ENCODE measurements at places on chromosomes 3 and 15.

- ATAC-seq, result peak; percentile 77
These were observed 65.6 kb downstream of the SYNPR start for GRCh38 chr3:63343674-63344073.

- no peak for ATAC-seq
These were observed 542.1 kb downstream of the EPHB1 start for GRCh38 chr3:135337192-135337591.

DNA sequence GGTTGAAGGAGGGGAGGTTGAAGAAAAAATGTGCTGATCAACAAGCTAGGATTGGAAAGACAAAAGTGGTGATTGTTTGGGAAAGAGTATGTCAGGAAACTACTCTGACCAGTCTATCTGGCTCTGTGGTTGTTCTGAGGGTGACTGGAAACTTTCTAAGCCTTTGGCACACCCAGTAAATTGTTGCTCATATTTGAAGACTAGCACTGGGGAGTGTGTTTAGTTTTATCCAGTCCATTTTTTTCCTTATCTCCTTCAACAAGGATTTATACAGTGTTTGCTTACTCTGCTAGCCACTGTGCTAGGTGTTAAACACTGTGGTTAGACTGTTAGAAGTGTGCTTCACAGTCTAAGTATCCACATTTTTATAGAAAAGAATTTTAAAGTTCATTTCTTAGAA lies 28.8 kb downstream of the PPM1L start:
- ATAC-seq, result no peak

DNA sequence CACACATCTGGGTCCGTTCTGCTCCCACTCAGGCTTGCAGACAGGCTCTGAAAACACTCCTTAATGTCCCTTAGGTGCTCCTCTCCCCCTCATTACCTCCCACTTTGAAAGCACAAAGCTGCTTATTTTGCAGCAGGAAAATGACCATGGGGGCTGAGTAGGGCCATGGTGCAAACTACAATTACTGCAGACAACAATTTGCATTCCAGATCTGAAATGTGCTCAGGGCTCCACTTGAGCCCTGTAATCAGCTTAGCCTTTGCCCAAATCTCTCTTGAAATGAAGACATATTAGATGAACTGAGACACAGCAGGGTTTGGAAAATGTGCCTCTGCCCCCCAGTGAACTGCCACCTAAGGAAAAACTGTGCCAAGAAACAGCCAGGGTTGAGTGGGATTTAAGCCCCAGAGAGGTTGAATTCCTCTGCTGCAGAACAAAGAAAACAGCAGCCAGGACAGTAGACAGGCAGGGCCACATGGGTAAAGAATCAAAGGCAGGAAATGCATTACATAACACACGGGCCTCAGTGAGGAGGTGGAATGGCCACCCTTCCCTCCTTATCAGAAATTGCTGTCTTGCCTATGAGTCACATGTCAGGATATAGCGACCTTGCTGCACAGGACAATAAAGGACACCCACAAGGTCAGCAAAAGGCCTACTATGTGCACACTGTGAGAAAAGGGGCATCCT lies 126.8 kb upstream of the ARHGEF3 start:
- ATAC-seq, result no peak

DNA sequence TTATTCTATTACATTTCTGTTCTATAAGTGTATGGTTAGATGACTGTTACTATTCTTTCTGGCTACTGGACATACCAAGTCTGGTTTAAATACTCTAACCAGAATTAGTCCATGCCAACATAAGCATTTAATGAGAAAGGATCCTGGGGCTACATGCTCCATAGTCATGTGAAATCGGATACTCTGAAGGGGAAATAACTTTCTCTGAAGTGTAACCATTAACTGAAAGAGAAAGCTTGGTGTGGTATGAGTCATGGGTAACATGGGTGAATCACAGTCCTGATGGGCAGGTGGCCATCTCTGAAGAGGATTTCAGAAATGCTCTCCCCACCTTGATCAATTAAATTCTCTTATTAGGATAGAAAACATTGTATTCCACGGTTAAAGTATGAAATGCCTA lies 69.4 kb downstream of the FHIT start:
- no peak for ATAC-seq

DNA sequence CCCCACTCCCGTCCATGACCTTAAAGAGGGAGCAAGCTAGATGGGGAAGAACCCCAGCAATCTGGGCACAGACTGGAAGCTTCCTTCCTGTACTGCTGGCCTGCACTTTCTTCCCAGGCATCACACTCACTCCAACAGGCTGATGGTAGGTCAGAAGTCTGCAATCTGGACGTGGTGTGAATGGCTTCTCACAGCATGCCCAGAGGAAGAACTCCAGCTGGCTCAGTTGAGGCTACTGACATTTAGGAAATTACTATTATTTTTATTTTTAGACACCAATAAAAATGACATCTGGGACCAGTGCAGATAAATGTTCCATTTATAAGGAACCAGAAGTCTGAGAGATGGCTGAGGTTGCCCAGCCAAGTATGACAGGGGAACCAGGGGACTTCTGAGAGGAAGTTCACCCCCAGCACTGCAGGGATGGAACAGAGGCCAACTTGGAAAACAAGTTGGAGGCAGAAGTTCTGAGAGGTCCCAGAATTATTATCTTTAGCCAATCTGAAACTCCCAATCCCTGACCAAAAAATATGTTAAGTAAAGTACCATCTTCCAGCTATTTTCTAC lies 163.8 kb upstream of the CTNNB1 start:
- no peak for ATAC-seq

GRCh38 chr3:44237665-44238064 lies 4.0 kb upstream of the TOPAZ1 start:
- ATAC-seq, result no peak

GRCh38 chr3:33111581-33111980 lies 2.2 kb upstream of the CRTAP start:
- ATAC-seq, result no peak

- ATAC-seq, result no peak
These were observed 17.4 kb downstream of the PTPRG start for GRCh38 chr3:61578667-61579367.

DNA sequence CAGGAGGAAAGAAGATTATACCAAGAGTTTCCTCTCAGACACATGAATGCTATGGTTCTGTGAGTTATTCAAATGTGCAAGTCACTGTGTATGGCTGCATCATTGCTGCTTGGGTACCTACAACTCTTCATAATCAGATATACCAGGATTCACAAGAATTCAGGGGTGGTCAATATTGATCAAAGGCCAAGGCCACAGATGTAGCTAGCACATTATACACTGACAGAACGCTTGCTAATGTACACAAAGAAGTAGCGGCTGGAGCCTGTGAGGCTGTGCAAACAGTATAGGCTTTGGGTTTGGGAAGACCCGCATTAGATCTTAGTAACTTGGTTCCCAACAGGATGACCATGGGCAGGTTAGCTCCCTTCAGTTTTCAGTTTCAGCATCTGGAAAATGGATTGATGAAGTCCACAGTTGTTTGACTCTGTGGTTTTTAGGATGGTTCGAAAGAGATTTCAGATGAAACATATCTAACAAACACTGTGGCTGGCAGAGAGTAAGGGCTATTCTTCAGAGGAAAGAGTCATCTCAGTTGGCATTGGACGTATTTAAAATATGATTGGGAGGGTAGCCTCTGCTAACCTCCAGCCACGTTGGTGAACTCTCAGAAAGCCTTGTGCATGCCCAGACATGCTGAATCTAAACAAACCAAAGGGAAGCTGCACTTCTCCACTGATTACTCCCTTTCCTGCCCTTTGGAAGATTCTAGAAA lies 748.7 kb upstream of the CFAP20DC start:
- no peak for ATAC-seq

Measured in gastroesophageal sphincter (tissue), 4 donors.